ENCODE measurements at places on chromosomes 5 and 9.
A peak's percentile ranks its signal among the peaks of the same experiment; 100 is the strongest.

DNA sequence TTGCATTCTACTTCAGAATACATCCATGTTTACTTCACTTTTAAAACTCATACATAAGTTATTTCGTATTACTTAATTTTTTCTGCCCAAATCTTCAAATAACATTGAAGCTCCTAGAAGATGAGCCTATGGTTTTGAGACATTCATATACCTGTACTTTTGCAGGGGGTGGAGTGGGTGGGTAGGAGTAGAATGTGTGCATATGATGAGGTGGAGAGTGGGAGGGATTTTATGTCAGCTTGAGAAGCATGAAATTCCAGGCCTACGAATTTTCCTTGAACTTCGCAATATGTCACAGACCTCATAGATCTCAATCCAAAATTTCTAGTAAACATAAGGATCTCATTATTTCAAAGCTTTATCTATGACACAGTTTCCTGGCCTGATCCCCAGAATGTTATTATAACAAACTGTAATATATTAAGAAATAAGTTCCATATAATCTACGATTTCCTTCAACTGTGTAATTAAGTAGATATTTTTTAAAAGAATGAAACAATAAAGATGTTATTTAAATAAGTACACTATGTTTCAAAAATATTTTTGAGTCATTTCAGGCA is 19.7 kb upstream of the MOB3B start:
- DNase-seq: no peak

DNA sequence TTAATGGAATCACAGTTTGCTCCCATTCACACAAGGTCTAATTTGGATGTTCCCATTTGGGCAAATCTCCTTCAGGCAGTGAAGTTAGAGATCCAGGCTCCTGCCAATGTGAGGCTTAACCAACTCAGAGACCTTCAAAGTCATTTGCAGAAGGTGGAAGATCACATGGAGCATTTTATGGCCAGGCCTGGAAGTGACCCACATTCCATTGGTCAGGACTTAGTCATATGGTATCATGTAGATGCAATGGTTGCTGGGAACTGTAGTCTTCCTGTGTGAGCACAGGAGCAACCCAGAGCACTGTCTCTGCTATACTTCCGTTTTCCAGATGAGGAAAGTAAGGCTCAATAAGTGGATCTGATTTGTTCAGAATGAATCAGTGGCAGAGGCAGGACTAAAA is 292.7 kb upstream of the SMARCA2 start:
- no peak for DNase-seq

DNA sequence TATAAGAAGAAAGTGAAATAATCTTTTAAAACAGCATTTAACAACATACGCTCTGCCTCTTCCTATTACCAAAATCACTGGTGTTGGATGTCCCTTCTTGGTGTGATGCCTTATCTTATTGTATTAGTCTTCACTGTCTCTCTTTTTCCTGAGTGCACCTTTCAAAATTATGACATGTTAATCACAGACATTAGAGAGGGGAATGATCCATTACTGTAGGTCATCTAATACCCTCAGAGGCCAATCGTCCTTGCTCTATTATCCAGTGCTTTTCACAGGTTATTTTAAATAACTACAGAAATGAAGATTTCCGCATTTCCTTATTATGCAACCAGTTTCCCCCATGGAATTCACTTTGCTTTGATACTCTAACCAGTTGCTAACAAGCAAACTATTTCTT is 1292.7 kb downstream of the MAT2B start:
- no peak for DNase-seq

DNA sequence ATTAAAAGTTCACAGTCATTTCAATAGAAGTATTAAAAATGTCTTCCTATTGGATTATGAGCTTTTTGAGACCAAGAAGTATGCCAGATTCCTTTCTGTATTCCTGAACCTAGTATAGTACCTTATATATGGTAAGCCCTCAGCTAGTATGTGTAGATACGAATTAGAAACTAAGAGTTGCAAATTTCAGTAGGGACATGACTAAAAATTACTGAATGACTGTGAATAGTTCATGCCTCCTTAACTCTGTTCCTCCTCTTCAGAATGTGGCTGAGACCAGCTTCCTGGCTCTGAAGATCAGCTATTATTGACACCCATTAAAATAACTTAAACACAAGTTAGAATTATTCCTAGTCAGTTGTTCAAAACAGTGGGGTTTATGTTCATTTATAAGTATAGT is 19.7 kb downstream of the KDM3B start:
- DNase-seq: no peak

DNA sequence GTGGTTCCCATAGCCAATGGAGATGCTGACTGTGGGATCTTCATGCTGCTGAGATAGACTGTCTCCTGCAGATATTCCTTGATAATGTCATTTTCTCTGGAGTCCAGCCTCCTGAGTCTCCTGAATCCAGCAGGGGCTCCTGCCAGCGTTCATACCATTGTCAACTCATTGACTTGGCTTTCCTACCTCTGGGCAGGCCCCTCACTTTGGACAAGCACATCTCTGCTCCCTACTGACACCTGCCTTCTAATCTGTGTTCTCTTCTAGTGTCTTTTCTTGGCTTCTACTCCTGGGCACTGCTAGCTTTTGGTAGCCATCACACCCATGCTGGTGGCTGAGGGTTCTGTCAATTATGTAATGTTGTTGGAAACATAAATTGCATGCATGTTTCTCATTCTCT is 138.0 kb downstream of the ADCY2 start:
- DNase-seq: no peak

DNA sequence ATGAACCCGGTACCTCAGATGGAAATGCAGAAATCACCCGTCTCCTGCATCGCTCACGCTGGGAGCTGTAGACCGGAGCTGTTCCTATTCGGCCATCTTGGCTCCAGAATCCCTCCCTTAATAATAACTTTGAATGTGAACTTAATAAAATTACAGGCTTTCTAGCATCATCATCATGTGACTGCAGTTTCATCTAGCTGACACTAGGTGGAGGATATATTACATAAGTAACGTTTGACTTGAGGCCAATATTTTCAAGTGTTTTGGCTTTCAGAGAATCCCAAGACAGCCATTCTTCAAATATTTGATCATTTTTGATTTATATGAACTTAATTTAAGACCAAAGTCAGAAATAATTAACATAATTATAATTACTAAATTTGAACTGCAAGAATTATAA is 474.9 kb upstream of the CDH10 start:
- DNase-seq: no peak

GRCh38 chr5:68745448-68745847 is 348.4 kb upstream of the SLC30A5 start:
- peak; percentile 20 for DNase-seq

DNA sequence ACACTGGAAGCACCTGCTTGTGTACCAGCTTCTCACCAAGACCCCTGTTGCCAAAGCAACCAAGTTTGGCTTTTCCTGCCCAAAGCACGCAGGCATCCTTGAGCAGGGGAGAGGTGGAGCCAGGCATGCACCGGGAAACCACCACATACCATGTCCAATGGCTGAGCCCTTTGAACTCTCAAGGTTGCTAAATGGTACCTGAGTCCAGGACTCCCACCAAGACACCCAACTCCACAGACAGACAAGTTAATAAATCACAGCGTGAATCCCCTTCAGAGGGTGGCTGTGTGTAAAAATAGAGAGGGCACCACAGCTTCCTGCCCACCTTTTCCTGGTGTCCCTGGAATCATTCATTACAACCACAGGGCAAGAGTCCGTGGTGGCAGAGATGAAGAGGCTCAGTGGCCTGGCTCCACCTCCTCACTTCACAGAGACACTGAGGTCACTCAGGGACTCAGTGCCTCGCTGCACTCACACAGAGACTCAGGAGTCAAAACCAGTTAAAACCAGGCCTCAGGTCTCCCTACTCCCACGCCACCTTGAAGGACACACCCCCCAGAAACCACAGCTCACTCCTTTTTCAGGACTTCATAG is 143.7 kb downstream of the C5orf15 start:
- no peak for DNase-seq

GRCh38 chr9:16294133-16294770 is 576.2 kb downstream of the BNC2 start:
- DNase-seq: no peak

- no peak for DNase-seq
Measured at GRCh38 chr5:87061046-87061445, 206.6 kb upstream of the RASA1 start.

DNA sequence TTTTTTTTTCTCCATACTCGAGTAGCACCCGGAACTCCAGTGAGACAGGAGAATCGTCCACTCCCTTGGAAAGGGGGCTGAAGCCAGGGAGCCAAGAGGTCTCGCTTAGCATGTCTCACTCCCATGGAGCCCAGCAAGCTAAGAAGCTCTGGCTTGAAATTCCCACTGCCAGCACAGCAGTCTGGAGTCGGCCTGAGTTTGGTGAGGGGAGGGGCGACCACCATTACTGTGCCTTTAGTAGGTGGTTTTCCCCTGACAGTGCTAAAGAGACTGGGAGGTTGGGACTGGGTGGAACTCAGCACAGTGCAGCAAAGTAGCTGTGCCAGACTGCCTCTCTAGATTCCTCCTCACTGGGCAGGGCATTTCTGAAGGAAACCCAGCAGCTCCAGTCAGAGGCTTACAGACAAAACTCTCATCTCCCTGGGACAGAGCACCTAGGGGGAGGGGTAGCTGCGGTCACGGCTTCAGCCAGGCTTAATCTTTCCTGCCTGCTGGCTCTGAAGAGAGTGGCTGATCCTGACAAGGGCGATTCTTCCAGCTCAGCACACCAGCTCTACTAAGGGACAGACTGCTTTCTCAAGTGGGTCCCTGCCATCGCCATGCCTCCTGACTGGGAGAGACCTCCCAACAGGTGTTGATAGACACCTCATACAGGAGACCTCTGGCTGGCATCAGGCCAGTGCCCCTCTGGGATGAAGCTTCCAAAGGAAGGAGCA is 414.5 kb upstream of the ZNF608 start:
- DNase-seq: no peak

- no peak for DNase-seq
Measured at GRCh38 chr5:143226361-143226760, 177.1 kb downstream of the NR3C1 start.

GRCh38 chr5:6856653-6857052 is 143.4 kb downstream of the TENT4A start:
- DNase-seq: no peak

- DNase-seq: no peak
Measured at GRCh38 chr9:69276775-69277174, 48.2 kb upstream of the ENTREP1 start.

DNA sequence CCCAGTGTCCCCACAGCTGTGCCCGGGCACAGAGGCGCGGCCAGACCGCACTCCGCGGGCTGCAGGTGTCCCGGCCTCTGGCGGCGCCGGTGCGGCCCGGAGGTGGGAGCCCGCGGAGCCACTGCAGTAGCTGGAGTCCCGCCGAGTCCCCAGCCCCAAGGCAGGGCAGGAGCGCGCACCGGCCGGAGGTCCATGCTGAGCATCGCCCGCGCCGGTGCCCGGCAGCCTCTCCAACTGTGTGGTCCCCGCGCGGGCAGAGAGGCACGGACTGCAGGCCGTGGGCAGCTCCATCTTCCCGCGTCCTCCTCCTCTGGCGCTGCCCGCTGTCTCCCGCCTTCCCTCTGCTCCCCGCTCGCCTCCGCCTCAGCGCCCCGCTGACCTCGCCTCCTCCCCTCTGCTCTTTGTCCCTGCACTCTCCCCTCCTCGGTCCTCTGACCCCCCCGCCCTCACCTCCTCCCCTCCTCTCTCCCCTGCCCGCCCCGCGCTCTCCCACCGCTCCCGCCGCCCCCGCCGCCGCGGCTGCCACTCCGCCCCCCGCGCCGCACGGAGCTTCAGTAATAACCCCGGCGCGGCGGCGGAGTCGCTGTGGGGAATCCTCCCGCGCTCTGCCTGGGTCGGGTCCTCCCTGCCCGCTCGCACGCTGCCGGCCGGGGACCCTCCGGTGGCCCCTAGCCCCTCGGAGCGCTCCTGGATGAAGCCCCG is at the start of gene ADAMTS16:
Gene ADAMTS16, plus strand, starts transcription at position 554 of the 702 bp plus-strand sequence. Its CDS starts 138 bp downstream, at position 692.
- peak; percentile 35 for DNase-seq

GRCh38 chr9:108245901-108246300 is 609.9 kb downstream of the ACTL7B start:
- DNase-seq: no peak

DNA sequence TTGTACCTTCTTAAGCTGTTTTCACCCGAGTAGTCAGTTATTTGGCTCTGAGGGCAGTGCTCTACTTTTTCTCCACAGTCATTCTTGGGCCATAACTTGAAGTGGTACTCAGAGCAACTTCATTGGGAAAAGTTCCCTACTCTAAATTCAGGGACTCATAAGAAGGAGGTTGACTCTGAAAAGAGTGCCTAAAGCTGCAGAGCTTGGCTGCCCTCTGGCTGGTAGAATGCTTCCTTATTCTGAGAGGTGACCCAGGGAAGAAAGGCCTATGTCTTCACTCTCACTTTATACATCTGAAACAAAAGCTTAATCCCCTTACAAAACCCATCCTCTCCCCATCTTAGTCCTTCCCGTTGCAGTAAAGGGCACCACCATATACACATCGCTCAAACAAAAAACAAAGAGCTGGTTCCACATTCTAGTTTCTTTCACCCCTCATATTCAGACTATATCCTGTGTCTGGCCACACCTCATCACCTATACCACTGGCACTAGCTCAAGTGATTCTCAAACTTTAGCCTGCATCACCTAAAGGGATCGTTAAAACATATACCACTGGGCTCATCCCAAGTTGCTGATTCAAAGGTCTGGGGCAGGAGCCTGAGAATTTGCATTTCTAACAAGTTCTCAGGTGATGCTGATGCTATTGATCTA is 7.9 kb downstream of the IGIP start:
- no peak for DNase-seq

- DNase-seq: no peak
Measured at GRCh38 chr5:138805096-138805495, 51.9 kb downstream of the CTNNA1 start.

GRCh38 chr5:39076757-39077728 is 2.8 kb upstream of the RICTOR start:
- DNase-seq: no peak

- DNase-seq: no peak
Measured at GRCh38 chr5:1952021-1952420, 69.3 kb upstream of the IRX4 start.

DNA sequence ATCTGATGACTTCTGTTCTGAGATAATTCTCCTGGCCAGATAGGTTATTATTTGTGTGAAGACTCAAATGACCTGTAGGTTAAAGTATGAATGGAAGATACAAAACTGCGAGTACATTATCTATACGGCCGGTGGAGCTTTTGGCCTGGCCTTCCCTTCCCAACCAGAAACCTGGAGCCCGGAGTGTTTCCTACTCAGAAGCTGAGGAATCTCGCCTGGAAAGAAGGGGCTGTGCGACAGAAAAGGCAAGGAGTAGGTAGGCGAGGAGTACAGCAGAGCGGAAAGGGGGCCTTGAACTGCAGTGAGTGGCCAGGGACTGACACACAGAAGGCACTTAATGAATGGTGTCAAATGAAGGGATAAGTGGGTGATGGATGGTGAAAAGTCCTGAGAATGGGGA is 34.6 kb downstream of the ANGPTL2 start:
- no peak for DNase-seq

- no peak for DNase-seq
Measured at GRCh38 chr9:118148990-118149389, 444.8 kb downstream of the TLR4 start.

DNA sequence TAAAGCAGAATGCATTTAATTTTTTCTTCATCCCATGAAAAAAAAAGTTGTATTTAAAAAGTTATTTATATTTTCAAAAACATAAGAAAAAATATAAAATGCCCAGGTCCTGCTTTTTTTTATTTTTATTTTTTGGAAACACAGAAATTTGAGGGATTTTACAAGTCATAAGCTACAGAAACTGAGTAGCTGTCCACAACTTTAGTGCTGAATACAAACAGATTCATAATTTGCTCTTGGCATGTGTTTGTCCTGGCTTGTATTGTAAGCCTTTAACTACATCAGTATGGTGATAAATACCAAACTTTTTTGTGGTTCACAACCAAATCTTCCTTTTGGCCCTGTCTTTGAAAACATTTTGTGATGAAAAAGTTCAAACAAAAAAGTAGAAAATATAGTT is 7.5 kb upstream of the PLCXD3 start:
- no peak for DNase-seq
